ENCODE measurements at places on chromosomes 1 and 21.

DNA sequence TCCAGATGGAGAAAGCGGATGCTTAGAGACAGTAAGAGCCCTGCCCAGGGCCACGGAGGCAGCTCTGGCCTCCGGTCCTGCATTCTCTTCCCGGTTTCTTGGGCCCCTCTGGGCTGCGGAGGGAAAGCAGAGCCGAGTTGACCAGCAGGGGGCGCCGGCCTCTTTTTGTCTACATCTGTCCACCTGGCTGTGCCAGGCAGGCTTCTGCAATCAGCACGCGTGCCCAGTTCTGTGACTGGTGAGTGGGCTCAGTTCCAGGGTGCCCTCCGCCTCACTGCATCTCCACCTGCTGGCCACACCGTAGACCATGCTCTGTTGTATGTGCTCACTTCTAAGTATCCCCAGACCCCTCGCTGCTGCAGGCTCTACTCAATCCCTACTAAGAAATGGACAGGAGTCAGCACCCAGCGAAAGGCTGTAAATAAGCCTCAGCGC, 6.7 kb upstream of the HUNK start:
- peak; percentile 97 for DNase-seq

- no peak for DNase-seq
These were observed 41.6 kb upstream of the QSOX1 start for GRCh38 chr1:180112984-180113647.

- DNase-seq, result no peak
These were observed 33.2 kb downstream of the WNT3A start for GRCh38 chr1:228039986-228040385.

DNA sequence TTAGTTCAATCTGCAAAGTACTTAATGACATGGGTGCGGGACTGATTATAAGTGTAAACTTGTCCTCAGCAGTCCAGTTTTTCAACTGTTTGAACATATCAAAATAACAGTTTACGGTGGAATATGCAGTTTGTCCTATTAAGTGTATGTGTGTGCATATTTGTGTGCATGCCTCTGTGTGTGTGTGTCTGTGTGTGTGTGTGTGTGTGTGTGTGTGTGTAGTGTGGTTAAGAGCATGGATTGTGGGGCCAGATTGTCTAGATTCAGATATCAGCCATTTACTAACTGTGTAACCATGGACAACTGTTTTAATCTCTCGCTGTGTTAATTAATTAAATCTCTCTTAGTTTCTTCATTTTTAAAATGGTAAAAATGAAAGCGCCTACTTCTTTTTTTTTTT, 39.0 kb downstream of the NEXN start:
- no peak for DNase-seq

GRCh38 chr1:228987286-228987685, 252.0 kb downstream of the RHOU start:
- DNase-seq, result no peak

DNA sequence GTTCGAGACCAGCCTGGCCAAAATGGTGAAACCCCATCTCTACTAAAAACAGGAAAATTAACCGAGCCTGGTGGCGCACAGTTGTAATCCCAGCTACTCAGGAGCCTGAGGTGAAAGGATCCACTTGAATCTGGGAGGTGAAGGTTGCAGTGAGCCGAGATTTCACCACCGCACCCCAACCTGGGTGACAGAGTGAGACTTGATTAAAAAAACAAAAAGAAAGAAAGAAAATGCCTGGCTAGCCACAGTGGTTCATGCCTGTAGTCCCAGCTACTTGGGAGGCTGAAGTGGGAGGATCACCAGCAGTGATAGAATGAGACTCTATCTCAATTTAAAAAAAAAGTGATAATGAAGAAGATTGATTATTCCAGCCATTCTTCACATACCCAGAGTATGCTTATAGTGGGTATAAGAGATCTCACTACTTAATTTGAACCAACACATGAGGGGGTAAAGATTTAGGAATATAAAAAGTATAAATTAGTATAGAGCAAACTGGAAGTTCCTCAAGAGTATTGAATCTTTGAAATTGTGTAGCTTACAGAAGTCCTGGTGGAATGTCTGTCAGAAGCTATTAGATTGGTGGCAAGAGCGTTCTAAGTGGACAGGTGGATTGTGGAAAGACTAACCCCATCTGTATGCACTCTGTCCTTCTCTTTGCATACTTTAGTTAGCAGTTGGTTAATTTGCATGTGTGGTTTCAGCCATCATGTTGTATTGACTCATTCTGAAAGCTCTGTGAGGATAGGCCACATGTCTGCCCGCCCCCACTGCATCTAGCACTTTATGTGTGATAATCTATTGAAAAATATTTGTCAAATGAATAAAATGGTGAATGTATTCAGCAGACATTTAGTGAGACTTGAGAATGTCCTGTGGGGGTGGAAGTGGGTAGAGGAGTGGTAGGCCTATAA, 25.0 kb downstream of the RLF start:
- DNase-seq, result no peak

- no peak for DNase-seq
These were observed 17.6 kb upstream of the CBR3 start for GRCh38 chr21:36117286-36117741.

GRCh38 chr1:178412400-178412770, 84.4 kb downstream of the CLEC20A start:
- no peak for DNase-seq

- no peak for DNase-seq
These were observed 91.4 kb upstream of the TPTE start for GRCh38 chr21:10430005-10430404.

GRCh38 chr1:25727088-25727487, 72.9 kb upstream of the SELENON start:
- no peak for DNase-seq

GRCh38 chr1:63624911-63625310, 31.7 kb downstream of the PGM1 start:
- DNase-seq, result no peak

DNA sequence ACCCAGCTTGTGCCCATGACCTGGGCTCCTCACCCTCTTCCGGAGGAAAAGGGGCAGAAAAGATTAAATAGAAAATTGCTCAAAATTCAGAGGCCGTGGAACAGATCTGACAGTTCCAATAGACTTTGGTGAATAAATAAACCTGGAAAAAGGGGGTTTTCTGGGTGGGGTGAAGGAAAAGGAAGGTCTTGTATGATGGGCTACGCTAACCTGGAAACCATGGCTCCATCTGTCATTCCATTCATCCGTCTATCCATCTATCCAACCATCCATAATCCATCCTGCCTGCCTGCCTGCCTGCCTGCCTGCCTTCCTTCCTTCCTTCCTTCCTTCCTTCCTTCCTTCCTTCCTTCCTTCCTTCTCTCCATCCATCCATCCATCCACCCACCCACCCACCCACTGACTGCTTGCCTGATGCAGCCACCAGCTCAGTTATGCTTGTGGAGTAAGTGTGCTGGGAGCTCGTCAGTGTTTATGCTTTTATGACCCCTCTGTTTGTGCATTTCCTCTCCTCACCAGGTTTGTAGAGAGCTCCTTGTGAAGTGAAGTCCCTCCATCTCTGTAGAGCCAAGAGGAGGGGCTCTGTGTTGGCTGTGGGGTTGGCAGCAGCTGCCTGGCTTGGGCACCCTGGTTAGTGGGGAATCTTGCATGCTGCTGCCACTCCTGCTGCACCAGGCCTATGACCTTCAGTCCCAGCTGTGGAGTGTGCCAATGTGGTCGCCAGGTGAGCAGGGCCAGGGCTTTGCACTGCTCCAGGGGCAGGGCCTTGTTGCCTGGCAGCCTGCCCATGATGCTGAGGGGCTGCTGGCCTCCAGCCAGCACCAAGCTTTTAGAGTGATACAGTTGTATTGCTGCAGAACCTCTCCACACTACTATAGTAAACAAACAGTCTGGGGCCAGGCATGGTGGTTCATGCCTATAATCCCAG, 16.0 kb upstream of the POU3F1 start:
- peak; percentile 95 for DNase-seq
